IMR-90 (cell line): ENCODE measurements at places on chromosomes 5 and 9. TPM values are rescaled to one million over a fixed set of nuclear protein-coding genes. Genes with fewer than 3 reads are reported as not detected.

- H3K27ac ChIP-seq: no peak overlapping the region
- H3K4me1 ChIP-seq: no peaks in the 10 kb centered on the region
- H3K4me3 ChIP-seq: no peak overlapping the region
- DNase-seq: no peak
- H3K27me3 ChIP-seq: no peaks in the 10 kb centered on the region
- no peaks in the 10 kb centered on the region for H3K36me3 ChIP-seq
Measured at GRCh38 chr9:68523367-68523936, 17.2 kb downstream of the TMEM252 start.

DNA sequence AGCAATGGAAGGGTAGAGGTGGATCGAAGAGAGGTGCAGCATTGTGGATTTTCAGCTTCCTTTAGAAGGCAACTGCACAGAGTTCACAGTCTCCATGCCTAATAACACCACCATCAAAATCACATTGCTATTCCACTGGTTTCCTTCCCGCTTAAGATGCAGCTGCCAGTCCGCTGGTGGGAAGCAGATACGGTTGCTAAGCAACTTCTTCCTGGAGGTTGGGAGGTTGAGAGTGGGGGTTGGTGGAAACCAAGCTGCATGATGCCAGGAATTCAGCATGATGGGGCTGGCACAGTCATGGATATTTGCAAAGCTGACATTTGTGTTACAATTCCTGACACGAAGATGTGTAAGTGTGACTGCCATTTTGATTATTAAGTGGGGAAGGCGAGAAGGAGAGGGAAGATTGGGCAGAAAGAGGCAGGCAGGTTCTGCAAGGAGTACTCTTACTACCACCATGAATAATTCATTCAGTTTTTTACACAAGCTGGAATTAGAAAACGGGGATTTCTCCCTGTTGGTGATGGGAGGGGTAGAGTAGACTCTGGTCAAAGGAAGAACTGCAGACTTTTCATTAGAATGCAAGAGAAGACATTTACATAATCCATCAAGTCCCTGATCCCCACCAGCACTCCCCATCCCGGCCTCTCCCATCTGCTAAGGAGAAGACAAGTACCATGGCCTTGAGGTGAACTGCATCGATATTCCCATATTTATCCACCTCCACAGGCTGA, 87.5 kb downstream of the GLDC start:
- no peaks in the 10 kb centered on the region for H3K27me3 ChIP-seq
- no peak overlapping the region for H3K4me3 ChIP-seq
- no peaks in the 10 kb centered on the region for H3K36me3 ChIP-seq
- no peak for DNase-seq
- H3K4me1 ChIP-seq: peaks cover 2% of the 10 kb centered on the region; the same call in 1 of the 2 replicates

DNA sequence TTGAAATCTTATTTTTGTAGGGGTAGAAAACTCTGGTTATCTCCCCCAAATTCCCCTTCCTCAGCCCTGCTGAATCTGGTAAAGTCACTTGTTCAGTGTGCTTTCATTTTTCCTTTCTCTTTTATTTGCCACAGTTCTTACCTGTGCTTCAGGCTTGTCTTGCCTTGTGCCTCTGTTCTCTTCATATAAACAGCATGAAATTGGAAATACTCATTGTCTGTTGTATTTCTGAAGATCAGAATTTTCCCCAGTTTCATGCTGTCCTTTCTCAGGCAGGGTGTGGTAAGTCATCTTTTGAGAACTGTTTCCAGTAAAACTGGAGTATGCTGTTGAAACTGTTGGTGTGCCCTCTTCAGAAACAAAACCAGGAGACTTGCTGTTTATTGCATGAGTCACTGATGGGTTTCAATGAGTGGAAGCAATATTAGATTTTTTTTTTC, 7.0 kb downstream of the PAM start:
- no peak overlapping the region for H3K4me3 ChIP-seq
- peaks cover 8% of the 10 kb centered on the region for H3K4me1 ChIP-seq
- peak; percentile 47 for DNase-seq
- H3K27me3 ChIP-seq: no peaks in the 10 kb centered on the region
- peaks cover 2% of the 10 kb centered on the region; the same call in 1 of the 2 replicates for H3K36me3 ChIP-seq
- no peak overlapping the region for H3K27ac ChIP-seq

The PCDHGA4 gene
- 3.0 and 3.5 TPM in 2 replicates for polyA plus RNA-seq

The IGIP gene
- 0.83 and 1.2 TPM in 2 replicates for polyA plus RNA-seq

The PCDHA9 gene
- not detected in 2 replicates for polyA plus RNA-seq

DNA sequence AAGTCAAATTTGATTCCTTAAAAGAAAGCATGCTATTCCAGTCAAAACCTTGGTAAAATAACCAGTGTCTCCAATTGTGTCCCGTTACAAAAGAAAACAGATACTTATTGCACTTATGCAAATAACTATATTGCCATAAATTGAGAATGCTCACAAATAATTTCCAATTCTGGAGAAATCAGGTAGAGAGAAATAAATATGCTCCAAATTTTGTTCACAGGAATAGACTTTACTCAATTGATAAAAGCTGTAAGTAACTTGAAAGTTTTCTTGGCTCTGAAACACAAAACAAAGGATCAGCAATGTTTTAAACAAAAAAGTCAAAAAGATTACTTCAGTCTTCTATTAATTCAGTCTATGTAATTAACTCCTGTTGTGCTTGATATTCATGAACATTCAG, 7.8 kb upstream of the DTWD2 start:
- DNase-seq: no peak
- no peak overlapping the region for H3K27ac ChIP-seq
- no peaks in the 10 kb centered on the region for H3K36me3 ChIP-seq
- no peaks in the 10 kb centered on the region for H3K4me1 ChIP-seq
- H3K4me3 ChIP-seq: no peak overlapping the region
